GM12878 (cell line): ENCODE measurements at places on chromosomes 2 and 18.
A peak's percentile ranks its signal among the peaks of the same experiment; 100 is the strongest.

- DNase-seq: peak; percentile 26
Observed at GRCh38 chr18:47558110-47558750, 306.8 kb upstream of the SKOR2 start.

- no peak for DNase-seq
Observed at GRCh38 chr2:57105694-57106093, 921.9 kb downstream of the CCDC85A start.

- DNase-seq: no peak
Observed at GRCh38 chr2:226618544-226618874, 181.1 kb downstream of the IRS1 start.

- no peak for DNase-seq
Observed at GRCh38 chr2:7670905-7671641, 753.9 kb downstream of the RNF144A start.

DNA sequence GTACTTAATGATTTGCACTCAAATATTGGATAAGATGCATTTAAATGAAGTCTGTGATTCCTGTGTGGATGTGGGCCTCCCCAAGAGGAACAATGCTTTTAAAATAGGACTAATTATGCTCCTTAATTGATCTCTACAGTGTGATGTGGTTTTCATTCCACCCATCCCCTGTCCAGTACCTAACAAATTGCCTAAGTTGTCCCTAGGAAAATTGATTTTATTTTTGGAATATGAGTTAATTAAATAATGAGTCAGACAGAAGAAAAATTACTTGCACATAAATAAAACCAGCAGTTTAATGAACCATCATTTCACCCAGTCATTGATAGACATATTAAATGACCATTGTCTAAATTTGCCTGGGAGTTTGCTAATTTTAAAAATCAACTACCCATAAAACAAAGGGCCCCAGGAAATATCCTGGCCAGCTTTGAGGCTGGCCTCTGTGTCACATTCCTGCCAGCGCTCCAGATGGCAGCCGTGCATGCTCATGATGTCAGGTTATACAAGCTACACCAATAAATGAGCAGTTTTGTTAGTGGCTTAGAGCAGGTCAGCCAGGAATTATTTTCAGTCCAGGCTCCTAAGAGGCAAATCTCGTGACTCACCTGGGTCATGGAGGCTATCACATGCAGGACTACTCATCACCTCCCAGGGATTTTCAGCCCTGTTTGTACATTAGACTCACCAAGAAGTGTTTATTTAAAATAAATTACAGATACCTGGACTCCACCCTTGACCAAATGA lies 31.9 kb downstream of the ABHD3 start:
- DNase-seq: no peak

DNA sequence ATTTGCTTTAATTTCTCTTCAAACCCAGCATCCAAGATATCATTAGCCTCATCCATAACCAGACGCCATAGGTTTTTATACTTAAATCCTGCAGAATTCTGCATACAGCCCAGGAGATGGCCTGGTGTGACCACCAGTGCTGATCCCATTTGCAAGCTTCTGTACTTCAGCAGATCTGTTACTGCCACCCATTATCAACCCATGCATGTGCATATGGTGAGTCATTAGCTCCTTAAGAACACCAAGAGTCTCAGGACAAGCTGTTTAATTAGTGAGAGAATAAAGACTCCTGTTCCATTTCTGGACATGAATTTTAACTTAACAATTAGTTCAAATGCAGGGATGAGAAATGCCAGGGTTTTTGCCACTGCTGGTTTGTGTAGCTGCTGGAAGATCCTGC lies 110.7 kb upstream of the TANK start:
- DNase-seq: no peak

- DNase-seq: no peak
Observed at GRCh38 chr2:19863303-19864041, 38.3 kb downstream of the TTC32 start.

- no peak for DNase-seq
Observed at GRCh38 chr2:47249931-47250330, 94.8 kb upstream of the STPG4 start.

DNA sequence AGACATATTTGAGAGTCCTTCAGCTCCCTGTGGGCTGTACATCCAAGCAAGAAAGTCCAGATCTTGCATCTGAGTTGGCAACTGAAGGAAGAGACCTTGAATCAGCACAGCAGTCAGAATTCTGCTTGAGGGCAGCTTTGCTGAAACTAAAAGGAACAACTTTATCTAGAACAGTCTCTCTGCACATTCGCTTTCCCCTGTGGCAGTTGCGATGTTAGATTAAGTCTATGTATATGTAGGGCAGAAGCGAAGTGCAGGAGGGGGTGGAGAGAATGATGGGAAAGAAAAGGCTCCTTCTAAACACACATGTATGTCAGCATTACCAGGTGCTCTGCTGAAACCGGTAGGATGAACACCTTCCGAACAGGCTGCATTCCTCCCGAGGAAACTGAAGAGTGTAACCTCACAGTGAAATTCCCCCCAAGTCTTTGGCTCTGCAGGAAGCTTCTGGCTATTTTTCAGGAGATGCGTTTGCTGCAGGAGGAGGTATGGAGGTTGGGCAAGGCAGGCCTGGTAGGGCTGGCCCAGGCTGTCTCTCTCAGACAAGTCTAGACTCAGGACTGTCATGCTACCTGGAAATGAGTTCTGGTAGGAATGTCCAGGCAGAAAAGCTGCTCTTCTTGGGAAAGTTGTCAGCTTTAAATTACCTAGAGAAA lies 70.0 kb upstream of the ATL2 start:
- no peak for DNase-seq

DNA sequence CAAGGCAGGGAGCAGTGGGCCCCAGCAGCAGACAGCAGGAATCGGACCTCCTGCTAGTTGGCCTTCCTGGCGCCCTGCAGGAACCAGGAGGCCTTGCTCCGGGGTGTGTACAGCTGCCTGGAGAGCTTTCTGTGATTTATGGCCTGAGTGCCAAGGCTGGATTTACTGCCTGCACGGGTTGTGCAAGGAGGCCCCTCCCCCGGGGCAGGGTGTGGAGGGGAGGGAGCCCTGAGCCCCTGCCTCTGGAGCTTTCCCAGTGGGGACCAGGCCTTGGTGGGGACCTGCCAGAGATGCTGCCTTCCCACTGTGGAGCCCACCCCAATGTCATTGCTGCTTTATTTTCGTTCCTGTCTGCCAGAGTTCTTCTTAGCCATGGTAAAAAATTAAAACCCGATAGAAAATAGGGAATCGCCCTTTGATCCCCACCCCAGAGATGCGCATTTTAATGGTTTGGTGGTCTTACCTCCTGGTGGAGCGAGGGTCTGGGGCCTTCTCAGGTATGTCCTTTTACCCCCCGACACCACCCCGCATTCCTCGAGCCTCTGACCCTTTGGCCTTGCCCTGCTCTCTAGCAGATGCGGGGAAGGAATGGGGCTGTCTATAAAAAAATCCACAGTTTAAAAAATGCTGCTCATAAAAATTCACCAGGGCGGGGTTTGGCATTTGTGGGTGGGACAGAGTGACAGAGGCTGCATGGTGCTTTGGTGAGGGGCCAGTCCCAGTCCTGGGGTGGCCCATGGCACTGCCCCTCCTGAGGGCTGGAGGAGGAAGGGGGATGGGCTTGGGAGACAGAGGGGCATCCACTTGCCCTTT lies 6.9 kb upstream of the RALB start:
- DNase-seq: no peak

GRCh38 chr18:7877609-7878008 lies 310.5 kb downstream of the PTPRM start:
- peak; percentile 5 for DNase-seq

GRCh38 chr18:13435586-13436333 lies 217.2 kb downstream of the LDLRAD4 start:
- DNase-seq: no peak

DNA sequence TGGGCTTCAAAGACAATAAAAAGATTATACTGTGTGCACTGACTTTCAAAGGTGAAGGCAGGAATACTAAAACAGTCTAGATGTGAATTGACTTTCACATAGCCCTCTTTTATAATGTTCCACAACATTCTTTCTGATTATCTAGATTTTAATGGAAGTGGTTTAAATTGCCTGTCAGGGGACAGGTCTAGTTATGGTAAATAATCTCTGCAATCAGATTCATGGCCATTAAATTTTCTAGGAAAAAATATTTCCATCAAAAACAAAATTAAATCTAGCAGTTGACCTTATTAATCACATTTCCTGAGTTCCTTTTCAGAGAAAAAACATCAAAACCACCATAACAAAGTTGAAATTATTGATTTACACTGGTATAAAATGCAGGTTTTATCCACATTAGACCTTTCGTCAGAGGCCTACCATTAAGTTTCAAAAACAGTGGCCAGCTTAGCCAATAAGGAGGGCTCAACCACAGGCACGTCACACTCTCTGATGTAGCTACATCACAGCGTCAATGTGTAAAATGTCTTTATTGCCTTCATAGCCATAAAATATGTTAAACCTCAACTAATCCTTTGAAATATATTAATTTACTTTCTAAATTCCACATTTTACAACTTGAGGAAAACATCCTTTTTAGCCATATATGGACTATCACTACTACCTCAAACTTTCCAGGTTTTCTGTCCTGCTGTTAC lies 79.4 kb downstream of the NOL10 start:
- DNase-seq: no peak
